NCI-H446 treated with DMSO at 0.1 percent for 48 hours (cell line): ENCODE measurements at places on chromosomes 3 and 15.

DNA sequence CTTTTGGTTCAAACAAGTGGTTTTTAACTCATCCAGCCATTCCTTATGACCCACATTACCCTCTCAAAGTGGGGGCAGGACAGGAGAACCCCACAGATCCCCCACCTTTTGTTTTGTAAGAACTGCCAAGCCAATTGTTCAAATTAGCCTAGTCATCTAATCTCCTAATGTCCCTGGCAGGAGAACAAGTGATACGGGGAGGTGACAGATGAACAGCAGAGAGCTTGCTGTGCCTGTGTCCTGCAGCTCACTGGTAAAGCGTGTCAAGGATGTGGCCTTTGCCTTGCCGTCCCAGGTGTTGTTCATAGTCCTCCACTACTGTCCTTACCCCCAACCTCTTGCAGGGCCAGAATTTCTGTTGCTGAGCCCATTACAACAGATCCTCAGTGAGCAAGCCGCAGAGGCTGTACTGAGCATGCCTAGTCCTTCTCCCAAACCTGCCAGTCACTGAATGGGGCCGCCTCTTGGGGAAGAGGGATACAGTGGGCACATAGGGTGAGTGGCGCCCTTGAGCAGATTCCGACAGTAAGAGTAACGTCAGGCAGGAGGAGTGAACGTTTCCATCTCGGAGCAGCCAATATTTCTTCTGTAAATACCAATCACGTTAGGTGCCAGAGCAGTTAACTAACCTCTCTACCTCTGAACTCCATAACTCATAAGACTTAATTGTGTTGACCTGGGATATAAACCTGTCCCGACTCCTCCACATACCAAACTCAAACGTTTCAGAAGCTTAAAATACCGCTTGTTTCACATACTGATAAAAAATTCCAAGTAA, 87.4 kb downstream of the ITPR1 start:
- DNase-seq: no peak

DNA sequence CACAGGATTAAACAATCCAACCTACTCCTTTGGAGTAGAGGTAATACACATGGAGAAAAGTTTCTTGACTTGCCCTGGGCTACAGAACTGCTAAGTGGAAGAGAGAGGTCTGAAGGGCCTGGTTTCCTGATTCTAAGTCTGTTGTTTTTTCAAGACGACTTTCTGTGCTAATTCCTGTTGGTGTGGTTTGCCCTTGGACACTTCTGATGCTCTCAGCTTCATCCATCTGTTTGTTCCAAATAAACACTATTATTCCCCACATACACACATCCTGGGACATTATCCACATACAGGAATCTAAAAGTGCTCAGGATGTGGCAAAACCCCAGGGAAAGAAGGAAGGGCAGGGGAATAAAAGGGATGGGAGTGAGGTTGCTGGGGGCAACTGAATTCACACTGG, 393.5 kb upstream of the TBL1XR1 start:
- no peak for DNase-seq

DNA sequence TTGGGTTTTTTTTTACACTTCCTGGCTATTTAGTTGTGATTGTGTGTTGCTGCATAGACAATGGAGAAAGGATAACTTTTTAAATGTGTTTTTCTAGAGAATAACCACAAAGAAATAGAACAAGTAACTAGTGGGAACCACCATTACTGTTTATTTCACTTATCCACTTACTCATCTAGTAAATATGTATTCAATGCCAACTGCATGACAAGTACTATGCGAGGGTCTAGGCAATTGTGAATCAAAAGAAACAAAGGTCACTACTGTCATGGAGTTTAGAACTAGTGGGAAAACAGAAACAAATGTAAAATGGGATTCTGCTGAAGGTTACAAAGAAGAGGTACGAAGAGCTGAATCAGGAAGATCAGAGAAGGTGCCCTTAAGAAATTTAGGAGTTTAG, 600.9 kb upstream of the ROBO2 start:
- no peak for DNase-seq

DNA sequence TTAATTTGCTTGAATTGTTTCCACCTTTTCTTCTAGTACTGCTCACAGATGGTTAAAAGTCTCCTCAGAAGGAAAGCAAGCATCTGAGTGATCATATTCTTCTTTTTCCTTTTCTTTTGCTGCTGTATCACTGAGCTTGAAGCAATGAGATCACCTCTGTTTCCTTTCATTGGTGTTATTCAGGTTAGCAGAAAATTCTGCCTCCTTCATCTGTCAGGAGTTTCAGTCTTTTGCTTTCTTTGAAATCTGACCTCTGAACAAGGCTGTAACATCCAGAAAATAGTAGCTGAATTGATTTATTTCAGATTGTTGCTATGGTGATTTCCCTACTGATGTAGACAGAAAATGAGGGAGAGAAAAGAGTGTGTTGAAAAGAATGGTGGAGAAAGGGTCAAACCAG, 343.0 kb downstream of the MFSD1 start:
- no peak for DNase-seq
